CD14-positive monocyte (primary cell): ENCODE measurements at places on chromosomes 11 and 22. TPM values are rescaled to one million over a fixed set of nuclear protein-coding genes. Genes with fewer than 3 reads are reported as not detected.

GRCh38 chr11:46914910-46915309 lies 3.4 kb downstream of the LRP4 start:
- no peak for DNase-seq

C1QTNF5 gene
- not detected in 2 replicates for polyA plus RNA-seq

ANKK1 gene
- polyA plus RNA-seq = not detected

DNA sequence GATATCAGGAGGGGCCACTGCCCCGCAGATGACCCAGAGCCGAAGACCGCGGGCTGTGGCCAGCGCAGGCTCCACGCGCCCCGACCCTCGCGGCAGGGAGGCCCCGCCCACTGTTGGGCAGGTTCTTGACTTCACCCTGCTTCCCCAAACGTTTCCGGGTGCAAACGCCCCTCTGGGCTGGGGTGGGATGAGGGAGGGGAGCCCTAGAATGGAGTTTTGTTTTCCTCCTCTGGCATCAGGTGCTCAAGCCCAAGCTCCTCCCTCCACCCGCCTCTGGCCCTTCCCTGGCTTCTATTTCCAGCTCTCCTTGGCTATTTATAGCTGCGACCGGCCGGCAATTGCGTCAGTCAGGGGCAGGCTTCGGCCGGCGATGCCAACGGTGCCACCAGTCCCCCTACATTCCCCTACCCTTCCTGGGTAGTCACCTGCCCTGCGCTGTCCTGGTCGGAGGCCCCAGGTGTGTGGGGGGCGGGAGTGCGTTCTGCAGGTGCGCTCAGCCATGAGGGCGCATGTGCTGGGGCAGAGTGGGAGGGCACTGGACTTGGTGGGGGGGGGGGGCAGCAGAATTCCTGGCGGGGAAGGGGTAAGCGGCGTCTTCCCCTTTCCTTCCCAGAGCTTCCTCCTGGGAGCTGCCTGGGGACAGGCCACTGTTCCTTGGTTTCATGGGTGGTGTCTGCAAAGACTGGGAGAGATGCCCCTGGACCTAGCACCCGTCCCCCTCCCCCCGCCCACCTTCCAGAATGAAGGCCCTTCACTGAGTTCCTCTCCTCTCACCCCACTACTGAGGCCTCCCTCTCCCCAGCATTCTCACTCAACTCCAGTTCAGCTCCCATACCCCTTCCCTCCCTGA lies 23.6 kb downstream of the DUSP8 start:
- DNase-seq = no peak

DNA sequence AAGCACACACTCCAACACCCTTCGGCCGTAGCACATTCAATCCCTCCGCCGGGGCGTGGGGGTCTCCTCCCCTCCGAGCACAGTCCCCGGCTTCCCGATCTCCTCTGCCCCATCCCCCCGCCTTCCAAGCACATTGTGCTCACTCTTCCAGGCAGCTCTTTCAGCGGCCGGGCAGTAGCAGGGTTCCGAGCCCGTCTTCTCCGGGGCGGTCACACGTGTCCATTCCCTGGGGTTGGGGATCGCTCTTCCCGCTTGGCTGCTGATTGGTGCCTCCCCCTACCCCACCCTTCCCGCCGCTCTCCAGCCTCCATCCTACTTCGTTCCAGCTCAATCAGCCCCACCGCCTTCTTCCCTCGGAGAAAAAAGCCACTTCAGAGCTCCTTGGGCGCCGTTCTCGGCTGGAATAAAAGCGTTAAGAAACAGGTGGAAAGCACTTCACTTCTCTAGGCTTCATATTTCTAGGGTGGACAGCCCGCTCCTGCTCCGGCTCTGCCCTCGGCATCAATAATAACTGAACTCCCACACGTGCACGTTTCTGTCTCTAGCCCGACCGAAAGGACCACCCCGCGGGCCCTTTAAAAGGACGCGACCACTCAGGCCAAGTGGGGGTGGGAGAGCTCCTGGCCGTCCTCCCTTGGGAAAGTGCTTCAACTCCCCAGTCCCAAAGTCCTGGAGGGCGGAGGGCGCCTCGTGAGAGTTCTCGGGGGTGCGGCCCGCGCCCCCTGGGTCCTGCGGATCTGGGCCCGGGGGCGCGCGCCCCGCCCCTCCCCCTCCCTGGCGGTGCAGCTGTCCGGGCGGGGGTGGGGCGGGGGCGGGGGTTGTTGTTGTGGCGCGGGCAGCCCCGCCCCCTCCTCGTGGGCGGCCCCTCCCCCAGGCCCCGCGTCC lies 464 bp upstream of the CECR2 start:
- no peak for DNase-seq

ANGPTL5 gene
- not detected in 2 replicates for polyA plus RNA-seq

GRCh38 chr11:95175818-95176380 lies 55.1 kb downstream of the SESN3 start:
- no peak for DNase-seq

- DNase-seq = no peak
Observed at GRCh38 chr22:32413719-32414118, 1.7 kb upstream of the RTCB start.

- no peak for DNase-seq
Observed at GRCh38 chr11:120709808-120710207, 198.3 kb downstream of the GRIK4 start.

- no peak for DNase-seq
Observed at GRCh38 chr11:13594044-13594443, 74.4 kb upstream of the FAR1 start.

ATP6V1E1 gene
- 144 TPM for polyA plus RNA-seq

GRCh38 chr11:92550411-92550810 lies 325.8 kb downstream of the FAT3 start:
- no peak for DNase-seq

NLRP14 gene
- polyA plus RNA-seq = not detected in 2 replicates

- DNase-seq = no peak
Observed at GRCh38 chr11:68589547-68590216, 94.7 kb upstream of the GAL start.

GRCh38 chr11:70699294-70700221 lies 301.2 kb downstream of the CTTN start:
- DNase-seq = no peak

GRCh38 chr11:16891964-16892363 lies 122.2 kb downstream of the PLEKHA7 start:
- DNase-seq = no peak

DNA sequence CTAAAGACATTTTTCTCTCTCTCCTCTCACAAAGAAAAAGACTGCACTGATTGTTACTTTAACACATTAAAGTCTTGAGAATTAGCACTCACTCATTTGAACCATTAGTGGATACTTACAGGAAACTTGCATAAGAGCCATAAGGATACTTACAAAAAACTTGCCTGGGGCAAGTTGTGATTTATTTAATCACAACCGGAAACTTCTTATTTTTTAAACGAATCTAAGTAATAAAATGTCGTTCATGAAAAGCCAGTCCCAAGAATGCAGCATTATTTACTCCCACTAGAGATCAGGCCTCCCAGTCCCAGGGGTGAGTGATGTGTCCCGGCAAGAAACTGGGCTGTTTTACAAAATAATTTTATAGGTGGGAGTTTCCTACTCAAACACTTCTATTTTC lies 59.3 kb upstream of the TTC12 start:
- no peak for DNase-seq

LRRN4CL gene
- polyA plus RNA-seq = not detected in 2 replicates

- no peak for DNase-seq
Observed at GRCh38 chr11:118851970-118852369, 31.7 kb upstream of the CXCR5 start.

DNA sequence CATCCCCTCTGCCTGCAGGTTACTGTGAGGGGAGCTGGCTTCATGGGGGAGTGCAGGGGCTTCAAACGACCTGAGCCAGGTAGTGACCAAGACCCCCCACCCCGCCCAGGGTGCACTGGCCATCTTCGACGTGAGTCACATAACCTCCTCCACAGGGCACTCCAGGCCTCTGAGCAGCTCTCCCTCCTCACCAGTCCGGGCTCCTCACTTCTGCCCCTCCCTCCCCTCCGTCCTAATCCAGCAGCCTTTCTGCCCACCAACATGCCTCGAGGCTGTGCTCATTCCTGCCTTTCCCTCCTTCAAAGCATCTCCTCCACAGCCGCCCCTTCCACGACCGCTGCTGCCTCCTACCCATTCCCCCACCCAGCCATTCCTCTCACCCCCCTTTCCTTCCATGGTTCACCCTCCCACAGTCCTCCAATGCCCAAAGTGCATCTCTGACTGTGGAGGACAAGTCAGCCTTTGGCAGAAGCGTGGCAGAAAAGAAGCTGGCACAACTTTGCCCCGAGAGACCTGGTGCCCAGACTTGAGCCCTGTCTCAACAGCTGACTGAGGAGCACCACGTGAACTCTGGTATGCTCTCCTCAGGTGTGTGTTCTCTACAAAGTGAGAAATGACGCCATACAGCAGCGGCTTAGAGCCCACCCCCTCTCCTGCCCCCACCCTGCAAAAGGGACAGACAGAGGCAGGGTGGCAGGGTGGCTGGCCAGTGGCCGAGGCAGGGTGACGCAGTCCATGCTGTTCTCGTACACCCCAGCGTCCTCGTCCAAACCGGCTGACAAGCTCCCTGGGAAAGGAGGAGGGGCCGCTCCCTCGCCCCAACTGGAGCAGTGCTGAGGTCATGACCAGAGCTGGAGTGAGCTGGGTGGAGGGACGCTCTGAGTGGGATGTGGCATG lies 30.4 kb downstream of the OPCML start:
- no peak for DNase-seq

DNA sequence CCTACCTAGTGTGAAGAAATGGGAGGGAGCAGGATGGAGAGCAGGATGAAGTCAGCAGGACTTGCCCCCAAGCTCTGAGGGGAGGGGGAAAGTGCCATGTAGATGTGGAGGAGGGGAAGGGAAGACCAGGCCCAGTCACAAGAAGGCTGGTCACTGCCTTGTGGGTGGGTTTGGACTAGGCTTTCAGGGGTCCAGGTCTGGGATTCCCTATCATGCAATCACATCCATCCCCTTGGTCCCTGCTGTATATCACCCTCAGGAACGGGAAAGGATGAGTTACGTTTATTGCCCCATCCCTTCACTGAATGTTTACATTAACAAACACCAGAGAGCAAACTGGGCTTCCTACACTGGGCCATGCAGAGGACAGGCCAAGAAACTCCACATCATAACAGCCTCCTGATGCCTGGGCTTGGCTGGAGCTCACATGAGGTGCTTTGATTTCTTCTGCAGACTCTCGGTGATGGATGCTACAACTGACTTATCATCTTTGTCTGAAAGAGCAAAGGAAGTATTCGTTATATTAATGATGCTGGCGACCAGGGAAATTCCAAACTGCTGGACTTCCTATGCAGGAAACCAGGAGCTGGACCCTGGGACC lies 5.6 kb downstream of the TMEM86A start:
- no peak for DNase-seq

- DNase-seq = peak; percentile 3
Observed at GRCh38 chr11:116312570-116313391, 460.0 kb downstream of the BUD13 start.

POU2F3 gene
- polyA plus RNA-seq = not detected

DNA sequence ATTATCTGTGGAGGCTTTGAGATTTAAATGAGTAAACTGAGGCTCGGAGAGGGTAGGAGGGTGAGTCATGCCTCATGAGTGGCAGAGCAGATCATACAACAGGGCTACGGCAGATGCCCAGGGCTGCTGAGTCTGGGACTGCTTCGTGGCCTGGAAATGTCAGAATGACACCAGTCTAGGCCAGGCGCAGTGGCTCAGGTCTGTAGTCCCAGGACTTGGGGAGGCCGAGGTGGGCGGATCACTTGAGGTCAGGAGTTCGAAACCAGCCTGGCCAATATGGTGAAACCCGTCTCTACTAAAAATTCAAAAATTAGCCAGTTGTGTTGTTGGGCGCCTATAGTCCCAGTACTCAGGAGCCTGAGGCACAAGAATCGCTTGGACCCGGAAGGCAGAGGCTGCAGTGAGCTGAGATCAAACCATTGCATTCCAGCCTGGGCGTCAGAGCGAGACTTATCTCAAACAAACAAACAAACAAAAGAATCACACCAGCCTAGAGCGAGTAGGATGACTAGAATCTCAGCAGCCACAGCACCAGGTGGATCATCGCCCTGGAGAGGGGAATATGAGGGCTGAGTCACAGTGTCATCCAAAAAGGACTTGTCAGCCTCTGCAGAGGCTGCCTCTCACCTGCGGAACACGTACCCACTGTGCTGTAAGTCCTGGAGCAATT lies 48.6 kb upstream of the ADA2 start:
- DNase-seq = no peak

GRCh38 chr22:48055827-48056226 lies 1293.4 kb downstream of the TBC1D22A start:
- no peak for DNase-seq

DNA sequence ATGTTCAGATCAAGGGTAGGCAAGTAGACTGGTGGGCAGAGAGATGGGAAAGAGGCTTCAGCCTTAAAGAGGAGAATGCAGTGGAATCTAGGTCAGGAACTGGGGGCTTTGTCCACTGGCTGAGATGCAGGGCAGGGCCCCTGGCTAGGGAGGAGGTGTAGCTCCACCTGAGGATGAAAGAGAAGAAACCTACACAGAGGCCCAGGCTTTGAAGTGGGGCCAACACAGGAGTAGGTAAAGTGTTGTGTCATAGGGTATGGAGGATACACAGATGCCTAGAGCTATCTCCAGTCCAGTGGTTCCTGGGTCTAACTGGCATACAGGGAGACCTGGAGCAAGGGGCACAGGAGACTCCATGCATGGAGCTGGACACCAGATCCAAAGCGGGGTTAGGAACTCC lies 73.5 kb downstream of the RASSF10 start:
- no peak for DNase-seq

GRCh38 chr11:33389635-33390034 lies 132.5 kb downstream of the HIPK3 start:
- no peak for DNase-seq

KRTAP5-4 gene
- not detected for polyA plus RNA-seq

DNA sequence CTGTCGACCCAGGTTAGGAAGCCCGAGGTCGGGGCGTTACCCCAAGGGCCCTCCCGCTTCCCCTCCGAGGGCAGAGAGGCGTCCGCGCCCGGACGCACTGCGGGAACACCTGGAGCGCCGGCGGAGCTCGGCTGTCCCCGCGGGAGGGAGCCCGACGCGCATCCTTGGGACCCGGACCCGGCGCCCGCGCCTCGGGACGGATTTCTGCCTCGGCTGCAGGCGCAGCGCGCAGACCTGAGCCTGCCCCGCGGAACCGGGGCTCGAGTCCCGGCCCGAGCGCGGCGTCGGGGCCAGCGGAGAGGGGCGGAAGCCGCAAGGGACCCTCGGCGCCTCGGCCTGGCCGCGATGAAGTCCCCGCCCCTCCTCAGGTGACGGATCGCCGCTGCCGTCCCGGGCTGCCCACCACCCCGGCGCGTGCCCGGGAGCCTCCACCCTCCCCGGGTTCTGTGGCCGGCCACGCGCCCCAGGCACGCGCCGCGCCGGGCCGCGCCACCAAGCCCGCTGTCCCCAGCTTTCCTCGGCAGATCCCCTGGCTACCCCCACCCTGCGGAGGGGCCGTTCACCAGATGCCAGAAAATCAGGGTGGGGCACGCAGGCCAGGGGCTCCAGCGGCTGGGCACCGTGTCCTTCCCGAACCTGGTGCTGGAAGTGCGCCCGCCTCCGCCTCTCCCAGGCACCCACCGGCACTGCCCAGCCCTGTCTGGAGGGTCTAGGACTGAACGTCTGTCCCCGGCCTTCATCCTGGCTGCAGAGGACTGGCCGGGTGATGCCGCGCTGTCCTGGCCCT lies 410 bp downstream of the GLB1L3 start:
- no peak for DNase-seq
